ENCODE measurements at places on chromosomes 4 and X.

- DNase-seq: no peak
These were observed 992.3 kb downstream of the STPG2 start for GRCh38 chr4:97150966-97151365.

DNA sequence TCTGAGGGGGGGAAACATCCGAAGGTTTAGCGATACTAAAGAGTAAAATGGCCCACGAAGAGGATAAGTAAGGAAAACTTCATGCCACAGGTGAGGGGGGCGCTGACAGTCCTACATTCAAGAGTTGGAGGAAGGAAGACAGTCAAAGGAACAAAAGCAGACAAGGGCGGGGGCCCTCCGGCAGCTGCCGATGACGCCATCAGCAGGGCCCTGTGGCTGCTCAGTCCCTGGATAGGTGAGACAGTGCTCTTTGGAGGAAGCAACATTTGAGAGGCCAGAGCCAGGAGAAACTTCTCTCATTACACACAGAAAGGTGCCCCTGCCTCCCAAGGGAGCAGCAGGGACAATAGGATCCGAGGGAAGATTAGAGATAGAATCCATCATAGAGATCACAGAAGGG lies 41.5 kb downstream of the RAB40AL start:
- DNase-seq: no peak

DNA sequence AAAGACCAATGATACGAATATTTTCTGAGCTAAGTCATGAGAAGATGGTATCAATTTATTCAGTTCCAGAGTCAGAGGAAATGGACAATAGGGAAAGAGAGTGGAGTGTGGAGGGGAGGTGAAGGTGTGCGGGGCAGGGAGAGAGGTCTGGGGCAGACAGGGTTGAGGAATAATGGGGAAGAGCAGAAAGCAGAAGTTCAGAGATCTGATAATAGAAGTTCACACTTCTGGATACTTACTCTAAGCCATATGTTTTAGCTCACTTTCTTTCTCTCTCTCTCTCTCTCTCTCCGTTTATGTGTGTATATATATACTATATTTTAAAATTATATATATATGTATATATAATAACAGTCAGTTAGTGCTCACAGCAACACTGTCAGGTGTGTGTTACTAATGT lies 40.4 kb downstream of the FOXR2 start:
- no peak for DNase-seq

- no peak for DNase-seq
These were observed 1.4 kb downstream of the MAGED1 start for GRCh38 chrX:51894697-51895336.

DNA sequence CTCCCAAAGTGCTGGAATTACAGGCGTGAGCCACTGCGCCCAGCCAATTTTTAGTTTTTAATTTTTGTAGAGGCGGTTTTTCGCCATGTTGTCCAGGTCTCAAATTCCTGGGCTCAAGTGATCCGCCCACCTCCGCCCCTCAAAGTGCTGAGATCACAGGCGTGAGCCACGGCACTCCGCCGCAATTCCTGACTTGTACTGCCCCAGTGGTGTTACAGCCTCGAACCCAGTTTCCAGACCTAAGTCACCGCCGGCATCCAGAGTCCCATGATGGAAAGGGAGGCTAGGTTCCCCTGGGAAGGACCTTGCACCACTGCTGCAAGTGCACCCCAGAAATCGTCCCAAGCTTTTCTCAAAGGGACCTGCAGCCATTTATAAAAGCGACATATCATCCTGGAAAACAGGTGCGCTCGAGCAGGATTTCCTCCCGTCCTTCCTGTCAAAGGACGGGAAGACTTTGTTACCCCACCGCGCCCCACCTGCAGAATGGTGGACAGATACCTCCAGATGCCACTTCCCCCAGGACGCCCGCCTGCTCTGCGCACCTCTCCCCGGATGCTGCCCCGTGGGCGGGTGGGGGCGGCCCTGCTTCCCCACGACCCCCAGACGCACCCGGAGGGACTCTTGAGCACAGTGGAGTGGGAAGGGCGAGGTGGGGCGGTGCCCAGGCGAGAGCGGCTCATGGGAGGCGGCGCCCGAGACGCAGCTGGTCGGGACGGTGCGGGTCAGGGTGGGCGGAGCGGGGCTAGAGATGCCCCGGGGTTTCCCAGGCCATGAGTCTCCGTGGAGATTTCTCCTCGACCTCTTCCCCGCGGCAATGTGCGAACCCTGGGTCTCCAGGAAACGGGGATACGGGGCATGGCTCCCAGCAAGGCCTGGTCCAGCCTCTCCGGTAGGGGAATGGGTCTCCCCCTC lies 947 bp upstream of the RPL10 start:
- DNase-seq: peak; percentile 56

DNA sequence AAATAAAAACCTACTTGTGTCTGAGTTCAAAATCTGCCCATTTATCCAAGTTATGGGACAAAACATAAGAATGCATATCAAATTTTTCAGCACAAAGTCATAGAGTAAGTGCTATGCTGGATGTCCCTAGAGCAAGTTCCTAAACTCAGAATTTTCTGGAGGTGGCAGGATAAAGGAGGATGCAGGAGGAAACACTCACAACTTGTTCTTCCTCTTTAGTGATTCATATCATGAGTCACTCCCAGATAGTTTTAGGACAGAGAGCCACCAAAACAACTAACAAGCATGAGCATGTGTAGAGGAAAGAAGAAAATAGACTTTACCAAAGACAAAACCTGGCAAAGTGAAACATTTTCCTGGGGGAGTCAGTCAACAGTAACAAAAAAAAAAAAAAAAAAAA lies 302.7 kb downstream of the KCTD8 start:
- no peak for DNase-seq

GRCh38 chr4:98993419-98994071 lies 2.0 kb upstream of the METAP1 start:
- DNase-seq: no peak

GRCh38 chr4:110613745-110614144 lies 9.1 kb downstream of the PITX2 start:
- no peak for DNase-seq

GRCh38 chrX:150731795-150732194 lies 38.6 kb downstream of the MTMR1 start:
- peak; percentile 39 for DNase-seq

DNA sequence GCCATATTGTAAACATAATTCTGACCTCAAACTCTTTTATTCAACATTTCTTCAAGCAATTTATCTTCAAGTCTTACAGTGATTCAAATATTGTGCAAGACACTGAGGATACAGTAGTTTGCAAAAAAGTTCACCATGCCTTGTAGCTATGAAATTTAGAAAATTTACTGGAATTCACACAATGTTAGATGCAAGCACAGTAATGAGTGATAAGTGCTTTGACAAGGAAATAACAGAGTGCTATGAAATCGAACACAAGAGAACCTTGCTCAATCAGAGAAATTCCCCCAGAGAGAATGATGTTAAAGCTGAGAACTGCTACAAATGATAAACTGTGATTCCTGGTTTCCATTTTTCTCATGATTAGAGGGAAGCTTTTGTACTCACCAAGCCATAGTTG lies 952.9 kb downstream of the FAT4 start:
- no peak for DNase-seq

GRCh38 chr4:52964011-52964410 lies 101.9 kb downstream of the RASL11B start:
- DNase-seq: no peak

GRCh38 chr4:27278615-27279375 lies 418.2 kb downstream of the STIM2 start:
- no peak for DNase-seq

DNA sequence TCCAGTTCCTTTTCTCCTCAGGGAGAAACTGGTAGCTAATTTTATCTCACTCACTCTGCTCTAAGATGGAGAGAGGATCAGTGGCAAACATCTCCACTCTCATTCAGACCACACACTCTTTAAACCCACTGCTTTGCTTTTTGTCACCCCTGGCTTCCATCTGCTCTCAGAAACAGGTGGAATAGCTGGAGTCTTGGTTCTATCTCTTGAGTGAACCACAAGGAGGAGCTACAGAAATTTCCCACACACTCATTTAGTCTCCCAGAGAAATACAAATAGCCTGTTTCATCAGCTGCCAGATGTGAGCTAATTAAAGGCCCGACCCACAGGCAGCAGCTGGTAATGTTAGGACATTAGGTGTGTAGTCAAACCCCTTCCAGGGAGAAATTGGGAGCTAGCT lies 96.6 kb downstream of the STPG2 start:
- no peak for DNase-seq

DNA sequence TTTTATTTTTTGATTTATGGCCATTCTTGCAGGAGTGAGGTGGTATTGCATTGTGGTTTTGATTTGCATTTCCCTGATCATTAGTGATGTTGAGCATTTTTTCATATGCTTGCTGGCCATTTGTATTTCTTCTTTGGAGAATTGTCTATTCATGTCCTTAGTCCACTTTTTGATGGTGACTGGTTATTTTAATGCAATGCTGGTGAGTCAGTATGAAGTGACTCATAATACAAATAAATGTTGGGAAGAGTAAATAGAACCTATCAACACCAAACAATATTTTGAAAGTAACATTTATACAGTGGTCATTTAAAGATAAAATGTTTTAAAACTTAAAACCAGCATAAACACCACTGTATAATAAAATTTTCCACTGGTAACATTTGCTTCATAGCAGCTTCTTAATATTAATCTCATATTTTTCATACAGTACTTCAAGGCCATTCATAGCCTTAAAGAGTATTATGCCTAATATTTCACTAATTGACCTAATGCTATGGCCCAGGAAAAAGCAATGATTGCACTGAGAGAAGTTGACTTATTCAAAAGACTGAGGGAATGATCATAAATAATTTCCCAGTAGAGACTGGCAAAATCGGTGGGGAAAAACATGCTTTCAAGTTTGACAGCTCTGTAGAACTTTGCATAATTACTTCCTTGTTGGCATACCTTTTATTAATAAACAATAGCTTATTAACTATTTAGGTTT lies 33.9 kb downstream of the CASK start:
- no peak for DNase-seq

DNA sequence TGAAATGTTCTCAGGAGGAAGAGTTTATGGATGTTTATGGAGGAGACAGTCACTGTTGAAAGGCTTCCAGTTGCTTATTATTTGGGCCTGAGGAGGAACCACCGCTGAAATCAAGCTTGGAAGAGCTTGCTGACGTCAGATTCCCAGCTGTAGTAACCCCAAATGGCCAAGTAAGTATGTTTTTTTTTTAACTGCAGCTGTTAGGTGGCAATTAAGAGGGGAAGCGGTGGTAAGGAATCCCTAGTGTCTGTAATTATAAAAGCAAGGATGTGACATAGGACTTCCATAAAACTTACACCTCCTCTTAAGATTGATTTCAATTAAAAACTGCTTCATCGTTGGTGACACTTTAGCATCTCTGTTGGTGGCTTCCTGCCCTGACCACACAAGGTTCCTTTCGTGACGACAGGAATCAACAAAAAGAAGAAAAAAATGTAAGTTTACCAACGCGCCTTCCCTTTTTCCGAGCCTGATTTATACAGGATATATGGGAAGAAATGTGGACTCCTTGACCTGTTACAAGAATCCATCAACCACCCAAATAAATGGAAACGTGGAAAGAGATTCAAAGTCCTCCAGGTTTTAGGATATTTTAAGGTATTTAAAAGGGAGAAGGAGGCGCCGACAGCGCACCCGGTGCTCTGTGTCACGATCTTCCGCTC lies 884 bp downstream of the RELL1 start:
- no peak for DNase-seq

- no peak for DNase-seq
These were observed 391 bp downstream of the UBL4A start for GRCh38 chrX:154486052-154486395.

- no peak for DNase-seq
These were observed 36.4 kb upstream of the ADH4 start for GRCh38 chr4:99180382-99181070.

DNA sequence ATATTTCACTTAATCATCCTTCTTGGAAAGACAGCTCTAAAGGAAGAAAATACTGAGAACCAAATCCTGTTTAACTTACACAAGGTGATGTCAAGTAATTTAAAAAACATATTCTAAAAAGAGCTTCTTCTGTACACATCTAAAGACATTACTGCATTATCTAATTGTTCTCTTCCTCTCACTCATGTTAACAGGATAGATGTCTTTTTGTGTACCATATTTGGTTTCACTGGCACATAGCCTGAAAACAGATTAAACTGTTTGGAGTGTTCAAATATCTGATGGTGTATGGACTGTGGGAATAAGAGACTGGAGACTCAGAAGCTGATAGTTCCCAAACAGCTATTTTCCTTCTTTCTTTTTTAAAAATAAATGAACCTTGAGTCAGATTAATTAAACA lies 213.3 kb upstream of the MAB21L2 start:
- no peak for DNase-seq

DNA sequence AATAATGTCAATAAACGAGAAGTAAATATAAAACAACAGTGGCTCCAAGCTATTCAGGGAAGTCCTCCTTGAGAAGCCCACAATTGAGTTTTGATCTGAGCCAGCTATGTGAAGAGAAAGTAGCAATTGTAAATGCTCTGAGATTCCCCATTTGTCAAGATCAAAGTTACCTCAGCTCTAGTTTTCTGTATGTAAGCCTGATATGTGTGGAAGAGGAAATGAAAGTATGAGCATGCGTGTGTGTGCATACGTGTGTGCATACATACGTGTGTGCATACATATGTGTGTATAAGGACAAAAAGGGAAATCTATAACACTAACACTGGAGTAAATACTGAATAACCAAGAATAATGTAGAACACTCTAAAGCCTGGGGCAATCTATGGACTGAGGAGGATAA lies 130.3 kb downstream of the SCFD2 start:
- no peak for DNase-seq

DNA sequence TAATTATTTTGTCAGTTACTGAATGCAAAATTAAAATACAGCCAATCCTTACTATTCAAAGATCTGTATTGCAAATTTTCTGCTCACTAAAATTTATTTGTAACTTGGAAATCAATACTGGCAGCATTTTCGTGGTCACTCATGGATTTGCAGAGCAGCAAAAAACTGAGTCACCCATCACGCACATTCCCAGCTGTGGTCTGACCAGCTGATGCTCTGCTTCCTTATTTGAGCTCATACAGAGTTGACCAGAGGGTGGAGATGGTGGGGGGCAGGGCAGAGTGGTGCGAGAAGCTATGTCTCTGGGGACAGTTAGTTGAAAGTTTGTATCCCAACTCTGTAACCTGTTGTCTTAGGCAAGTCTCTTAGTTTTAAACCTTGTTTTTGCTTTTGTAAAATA lies 214.8 kb downstream of the SPCS3 start:
- DNase-seq: no peak

GRCh38 chr4:3044870-3045819 lies 29.2 kb downstream of the HTT-AS start:
- DNase-seq: peak; percentile 67

DNA sequence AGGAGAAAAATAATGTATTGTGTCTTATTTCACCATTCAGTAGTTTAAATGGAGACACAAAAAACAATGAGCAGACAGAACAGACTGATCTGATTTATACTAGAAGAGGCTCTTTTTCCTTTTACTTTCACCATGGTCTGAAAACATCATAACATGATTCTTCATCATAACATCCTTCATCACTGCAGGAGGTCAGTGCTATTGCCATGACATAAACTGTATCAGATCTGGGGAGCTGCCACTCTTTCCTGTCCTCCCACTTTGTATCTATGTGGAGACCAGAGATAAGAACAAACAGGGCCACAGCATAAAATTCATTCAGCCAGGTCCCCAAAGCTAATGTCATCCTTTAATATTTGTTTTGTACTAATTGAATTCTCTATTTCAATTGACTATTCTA lies 25.2 kb downstream of the SOD3 start:
- DNase-seq: no peak

Data from stimulated activated CD8-positive, alpha-beta memory T cell treated with anti-CD3 and anti-CD28 coated beads, Interleukin-15, amount 100 ng/mL, for 48 hours (primary cell).